ENCODE measurements at places on chromosomes 2 and 18. TPM values are rescaled to one million over a fixed set of nuclear protein-coding genes. Genes with fewer than 3 reads are reported as not detected.

DNA sequence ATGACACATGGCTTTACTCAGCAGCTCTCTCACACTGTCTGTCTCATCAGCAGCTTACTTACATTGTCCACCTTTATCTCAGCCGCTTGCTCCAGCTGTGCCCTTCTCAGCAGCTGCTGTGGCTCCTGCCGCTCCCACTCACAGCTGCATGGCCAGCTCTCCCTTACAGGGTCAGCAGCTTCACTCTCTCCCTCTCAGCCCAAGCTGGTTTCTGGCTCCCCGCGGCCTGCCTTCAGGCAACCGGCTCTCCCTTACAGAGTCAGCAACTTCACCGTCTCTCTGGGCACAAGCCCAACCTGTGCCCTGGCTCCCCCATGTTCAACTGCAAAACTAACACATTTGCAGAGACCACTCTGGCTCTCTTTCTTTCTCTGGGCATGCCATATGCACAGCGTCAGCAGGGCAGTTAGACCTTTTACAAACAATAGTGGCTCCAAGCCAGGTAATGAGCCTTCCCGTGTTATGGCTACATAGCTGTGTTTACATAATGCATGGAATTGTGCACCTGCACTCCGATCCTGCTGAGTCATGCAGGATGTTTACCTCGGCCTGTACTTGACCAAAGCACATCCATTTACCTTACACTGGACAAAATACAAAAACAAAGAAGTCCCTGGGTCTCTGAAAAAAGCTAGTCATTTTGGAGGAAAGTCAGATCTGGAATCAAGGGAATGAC, 167.3 kb downstream of the DOK6 start:
- no peak for DNase-seq

ASTL gene
- polyA plus RNA-seq = not detected

DNA sequence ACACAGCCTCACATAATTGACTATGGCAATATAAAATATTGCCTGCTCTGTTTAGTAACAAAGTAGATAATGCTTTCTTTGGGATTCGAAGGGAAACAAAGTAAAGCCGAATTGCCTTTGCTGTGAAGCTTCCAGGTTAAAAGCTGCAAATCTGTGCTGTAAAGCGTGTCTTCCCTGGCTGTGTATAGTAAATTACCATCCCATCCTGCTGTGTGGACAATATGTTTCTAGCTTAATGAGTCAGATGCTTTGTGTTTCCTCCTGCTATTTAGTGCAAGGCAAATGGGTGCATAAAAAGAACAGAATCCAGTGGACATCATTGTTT, 265.1 kb downstream of the SOCS6 start:
- DNase-seq = no peak

DNA sequence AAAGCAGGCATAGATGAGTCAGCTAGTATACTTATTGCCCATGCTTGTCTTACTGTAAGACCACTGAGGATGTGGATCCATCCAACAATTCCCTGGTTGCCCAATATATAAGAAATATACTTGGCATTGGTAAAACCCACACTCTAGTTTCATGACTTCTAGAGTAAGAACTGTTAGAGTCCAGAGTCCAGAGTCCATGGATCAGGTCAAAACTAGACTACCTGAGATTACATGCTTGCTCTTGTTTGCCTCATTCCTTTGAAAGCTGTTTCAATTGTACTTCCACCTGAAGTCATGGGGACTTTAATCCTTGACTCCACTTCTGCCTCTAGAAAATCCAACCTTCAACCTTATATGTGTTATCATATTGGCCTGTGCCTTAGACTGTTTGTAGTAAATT, 707.6 kb upstream of the FAM98A start:
- no peak for DNase-seq

DNA sequence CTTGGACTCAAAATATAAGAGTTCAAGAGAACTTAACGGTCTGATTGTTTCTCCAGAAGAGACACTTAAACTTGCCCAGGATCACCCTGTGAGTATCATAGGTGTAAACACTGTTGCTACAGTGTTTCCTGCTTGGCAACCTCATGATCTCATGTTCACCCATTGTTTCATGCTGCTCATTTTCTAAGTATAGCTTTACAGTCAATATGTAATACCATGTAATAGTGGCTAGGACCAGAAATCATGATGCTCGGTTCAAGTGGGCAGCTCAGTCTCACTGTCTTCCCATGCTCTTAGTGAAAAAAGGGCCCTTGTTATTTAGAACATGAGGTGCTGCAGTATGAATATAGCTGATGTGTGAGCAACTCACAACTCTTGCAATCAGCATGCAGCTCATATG, 157.5 kb downstream of the CERS6 start:
- no peak for DNase-seq
